SHP77 treated with DMSO at 0.1 percent for 48 hours (cell line): ENCODE measurements at places on chromosomes 3 and 15.

DNA sequence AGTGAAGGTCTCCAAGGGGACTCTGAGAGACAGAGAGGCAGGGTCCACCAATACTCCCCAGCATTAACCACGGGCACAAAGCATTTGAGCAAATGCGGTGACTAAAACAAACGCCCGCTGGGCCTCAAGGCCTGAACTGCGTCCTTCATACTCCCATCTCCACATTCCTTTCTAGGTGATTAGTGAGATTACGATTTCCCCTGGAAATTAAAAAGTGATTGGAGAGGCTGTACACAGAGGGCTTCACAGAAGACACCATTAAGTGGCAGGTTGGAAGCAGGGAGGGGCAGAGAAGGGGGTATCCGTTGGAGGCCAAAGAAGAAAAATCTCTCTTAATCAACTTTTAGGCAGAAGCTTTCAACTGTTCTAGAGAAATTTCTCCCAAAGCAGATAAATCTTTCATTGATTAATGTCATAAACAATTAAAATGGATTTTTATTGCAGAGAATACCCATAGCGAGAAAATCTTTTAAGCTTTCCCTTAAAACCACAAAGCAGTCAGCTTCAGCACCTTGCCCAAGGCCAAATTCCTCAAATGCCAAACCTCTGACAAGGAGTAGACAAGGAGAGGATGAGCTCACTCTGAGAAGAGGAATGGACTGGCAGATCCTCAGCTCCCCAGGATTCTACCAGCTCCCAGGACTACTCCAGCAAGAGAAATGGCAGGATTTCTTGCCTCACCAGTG, 38.2 kb downstream of the MB21D2 start:
- no peak for DNase-seq

- peak; percentile 12 for DNase-seq
These were observed 30.3 kb downstream of the UMPS start for GRCh38 chr3:124760601-124761000.

DNA sequence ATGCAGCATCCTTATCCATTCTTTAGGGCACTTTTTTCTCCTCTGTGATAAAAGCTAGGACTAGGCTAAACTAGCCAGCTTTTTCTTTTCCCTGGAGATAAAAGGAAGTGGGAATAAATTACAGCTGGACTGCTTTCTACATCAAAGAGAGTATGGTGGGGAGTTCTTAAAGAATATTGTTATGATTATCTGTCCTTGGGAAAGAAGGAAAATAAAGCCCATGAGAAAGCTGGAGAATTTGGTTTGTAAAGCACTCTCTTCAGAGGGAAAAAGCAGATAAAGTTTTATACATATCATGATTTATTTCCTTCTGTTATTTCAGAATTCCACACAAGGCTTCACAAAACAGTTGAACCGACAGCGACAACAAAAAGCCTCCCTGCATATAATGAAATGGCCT, 923.0 kb downstream of the DIPK2A start:
- DNase-seq = no peak

- DNase-seq = no peak
These were observed 1.3 kb downstream of the TNK2 start for GRCh38 chr3:195906865-195907683.
